ENCODE measurements at places on chromosomes 2 and 18. TPM values are rescaled to one million over a fixed set of nuclear protein-coding genes. Genes with fewer than 3 reads are reported as not detected.

Gene STK17B
- total RNA-seq: 42.6 TPM

Gene LRRC30
- not detected for total RNA-seq

Gene FLACC1
- total RNA-seq: 1.7 TPM

Gene RESP18
- not detected for total RNA-seq

Gene TNFAIP6
- 0.75 TPM for total RNA-seq

Gene PARD3B
- 7.0 TPM for total RNA-seq

Gene CSRNP3
- total RNA-seq: 5.9 TPM

Gene HOXD8
- not detected for total RNA-seq

Gene SERPINB13
- total RNA-seq: not detected

Gene MAP3K19
- not detected for total RNA-seq

Gene TANC1
- total RNA-seq: 45.0 TPM

Gene GALNT13
- total RNA-seq: 2.0 TPM

Gene CHRNG
- total RNA-seq: not detected

Gene DLX1
- total RNA-seq: not detected

Gene CNGA3
- not detected for total RNA-seq

Gene ATP6V1B1
- not detected for total RNA-seq

Gene KLHL41
- total RNA-seq: not detected

Gene CTLA4
- not detected for total RNA-seq

Gene PMAIP1
- total RNA-seq: 98.1 TPM

Gene ARHGAP28
- 15.5 TPM for total RNA-seq

Gene GEN1
- 4.6 TPM for total RNA-seq

Gene VPS4B
- 65.5 TPM for total RNA-seq

Gene SNORC
- total RNA-seq: 3.1 TPM

Gene EHD3
- total RNA-seq: 20.9 TPM

Gene CMPK2
- total RNA-seq: 38.6 TPM
